Brain microvascular endothelial cell (primary cell): ENCODE measurements at places on chromosomes 11 and 22.

GRCh38 chr11:46471943-46472661, 80.5 kb upstream of the CHRM4 start:
- no peak for DNase-seq

DNA sequence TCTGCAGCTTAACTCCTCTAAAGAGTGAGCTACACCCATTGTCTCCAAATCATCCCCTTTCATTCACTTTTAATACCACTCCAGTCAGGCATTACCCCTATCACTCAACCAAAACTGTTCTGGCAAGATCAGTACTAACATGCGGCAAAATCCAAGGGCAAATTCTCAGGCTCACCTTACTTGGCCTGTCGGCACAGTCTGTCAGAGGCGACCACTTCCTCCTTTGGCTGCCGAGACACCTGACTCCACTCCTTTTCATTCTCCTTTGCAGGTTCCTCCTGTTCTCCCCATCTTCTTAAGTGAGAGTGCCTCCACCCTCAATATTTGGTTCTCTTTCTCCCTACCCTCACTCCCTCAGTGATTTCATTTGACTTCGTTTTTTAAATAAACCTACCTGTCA, 4.2 kb downstream of the C11orf91 start:
- DNase-seq = no peak

DNA sequence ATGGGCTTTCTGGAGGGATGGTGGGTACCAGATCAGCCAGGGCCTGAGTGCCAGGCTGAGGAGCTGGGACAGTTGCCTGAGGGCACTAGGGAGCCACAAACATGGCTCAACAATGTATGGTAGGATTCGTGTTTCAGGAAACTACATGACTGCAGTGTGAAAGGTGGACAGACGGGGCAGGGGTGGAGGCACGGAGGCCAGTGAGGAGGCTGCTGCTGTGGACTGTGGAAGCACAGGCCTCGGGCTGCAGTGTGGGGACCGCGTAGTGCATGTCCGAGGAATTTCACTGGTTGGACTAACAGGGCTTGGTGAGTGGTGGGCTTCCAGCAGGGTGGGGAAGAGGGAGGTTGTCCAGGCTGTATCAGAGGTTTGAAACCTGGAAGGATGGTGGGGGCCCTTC, 7.8 kb downstream of the P2RY2 start:
- no peak for DNase-seq

- no peak for DNase-seq
These were observed 34.8 kb upstream of the DKK3 start for GRCh38 chr11:12043221-12043620.

GRCh38 chr11:106888386-106888785, 129.9 kb downstream of the GUCY1A2 start:
- DNase-seq = no peak
